Natural killer cell treated with Interleukin-12 subunit alpha and Interleukin-12 subunit beta and Interleukin-15 and Interleukin-18, amount 100 ng/mL, for 72 hours (primary cell): ENCODE measurements at places on chromosomes 13 and 19. TPM values are rescaled to one million over a fixed set of nuclear protein-coding genes. Genes with fewer than 3 reads are reported as not detected.

The ZNF442 gene
- 0.47 TPM for total RNA-seq

The ZNF575 gene
- 1.4 TPM for total RNA-seq

DNA sequence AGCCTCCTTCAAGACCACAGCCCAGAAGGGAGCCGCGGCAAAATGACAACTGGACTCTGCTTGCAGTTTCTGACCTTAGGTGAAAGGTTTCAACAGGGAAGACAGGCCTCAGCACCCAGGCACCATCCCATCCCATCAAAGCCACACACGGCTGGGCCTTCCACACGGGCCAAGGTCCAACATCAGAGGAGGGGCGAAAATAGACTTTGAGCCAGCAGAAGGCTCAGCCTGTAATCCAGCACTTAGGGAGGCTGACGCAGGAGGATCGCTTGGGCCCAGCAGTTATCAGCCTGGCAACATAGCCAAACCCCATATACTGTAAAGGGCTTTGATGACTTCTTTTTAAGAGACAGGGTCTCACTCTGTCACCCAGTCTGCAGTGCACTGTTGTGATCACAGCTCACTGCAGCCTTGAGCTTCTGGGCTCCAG, 26.8 kb upstream of the TINCR start:
- DNase-seq = no peak

The PABPC3 gene
- not detected for total RNA-seq

DNA sequence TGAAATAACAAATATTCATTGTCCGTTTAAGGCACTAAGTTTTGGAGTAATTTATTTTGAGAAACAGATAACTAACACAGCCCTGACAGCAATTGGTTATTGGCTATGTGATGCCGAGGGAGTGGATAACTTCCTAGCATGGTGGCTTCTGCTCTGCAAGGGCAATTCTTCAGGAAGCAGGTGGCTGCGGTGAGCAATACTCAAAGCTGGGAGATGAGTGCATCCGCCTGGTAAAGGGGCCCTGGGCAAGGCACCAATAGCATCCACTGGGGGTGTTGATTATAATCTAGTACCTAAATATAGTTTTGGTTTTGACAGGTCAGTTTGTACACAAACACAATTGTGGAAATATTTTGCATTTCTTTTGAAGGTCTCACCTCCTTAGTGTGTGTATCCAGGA, 41.0 kb downstream of the CCDC70 start:
- DNase-seq = no peak

DNA sequence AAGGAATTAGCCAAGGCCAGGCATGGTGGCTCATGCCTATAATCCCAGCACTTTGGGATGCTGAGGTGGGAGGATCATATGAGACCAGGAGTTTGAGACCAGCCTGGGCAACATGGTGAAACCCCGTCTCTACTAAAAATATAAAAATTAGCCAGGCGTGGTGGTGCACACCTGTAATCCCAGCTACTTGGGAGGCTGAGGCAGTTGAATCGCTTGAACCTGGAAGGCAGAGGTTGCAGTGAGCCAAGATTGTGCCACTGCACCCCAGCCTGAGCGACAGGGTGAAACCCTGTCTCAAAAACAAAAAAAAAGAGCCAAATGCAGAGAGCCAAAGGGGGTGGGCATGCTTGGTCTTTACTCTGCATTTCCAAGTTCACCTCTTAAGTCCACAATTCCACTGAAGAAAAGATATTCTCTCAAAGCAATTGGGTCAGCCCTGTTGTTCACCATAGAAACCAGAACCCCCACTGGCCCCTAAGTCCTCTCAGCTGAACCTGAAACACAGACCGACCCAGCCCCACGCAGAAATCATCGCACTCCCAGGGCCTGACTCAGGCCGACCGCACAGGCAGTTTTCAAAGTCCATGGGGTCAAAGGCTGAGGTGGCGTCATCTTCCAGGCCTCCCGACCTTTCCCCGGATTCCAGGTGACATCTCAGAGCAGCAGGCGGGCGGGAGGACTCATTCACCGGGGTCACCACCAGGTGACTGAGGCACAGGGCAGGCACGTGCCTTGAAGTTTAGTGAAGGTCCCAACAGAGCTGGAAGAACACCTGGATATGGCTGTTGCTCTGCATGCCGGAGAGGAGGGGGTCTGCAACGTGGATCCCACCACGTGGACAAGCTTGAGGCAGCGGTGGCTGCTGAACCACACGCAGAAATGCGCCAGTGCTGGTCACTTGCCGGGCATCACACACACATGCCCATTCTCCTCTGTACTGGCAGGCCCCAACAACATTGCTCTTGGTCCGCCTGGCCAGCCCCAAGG, 33.1 kb downstream of the SLC25A42 start:
- no peak for DNase-seq

The GNA15 gene
- total RNA-seq = 33.3 TPM

The SLC46A3 gene
- total RNA-seq = 5.8 TPM

DNA sequence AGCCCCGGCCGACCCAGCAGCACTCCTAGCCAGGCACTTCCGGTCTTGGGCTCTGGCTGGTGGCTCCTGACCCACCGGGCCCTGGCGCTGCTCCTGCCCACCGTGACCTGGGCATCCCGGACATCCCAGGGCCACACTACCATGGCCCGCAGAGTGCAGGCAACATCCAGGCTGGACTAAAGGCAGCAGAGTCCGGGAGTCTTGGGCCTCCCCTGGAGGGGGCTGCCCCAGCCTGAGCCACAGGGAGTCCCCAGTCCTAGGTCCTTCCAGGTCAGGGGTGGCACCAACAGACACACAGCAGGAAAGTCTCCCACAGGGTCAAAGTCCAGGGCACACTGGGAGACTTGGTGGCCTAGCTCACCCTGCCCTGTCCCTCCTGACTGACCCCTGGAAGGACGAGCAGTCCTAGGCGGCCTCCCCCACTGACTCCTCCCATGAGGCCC, 10.8 kb downstream of the LSM4 start:
- DNase-seq = no peak
